ENCODE measurements at places on chromosomes 1 and 21. TPM values are rescaled to one million over a fixed set of nuclear protein-coding genes. Genes with fewer than 3 reads are reported as not detected.
A peak's percentile ranks its signal among the peaks of the same experiment; 100 is the strongest.

The HOOK1 gene
- total RNA-seq, result not detected

DNA sequence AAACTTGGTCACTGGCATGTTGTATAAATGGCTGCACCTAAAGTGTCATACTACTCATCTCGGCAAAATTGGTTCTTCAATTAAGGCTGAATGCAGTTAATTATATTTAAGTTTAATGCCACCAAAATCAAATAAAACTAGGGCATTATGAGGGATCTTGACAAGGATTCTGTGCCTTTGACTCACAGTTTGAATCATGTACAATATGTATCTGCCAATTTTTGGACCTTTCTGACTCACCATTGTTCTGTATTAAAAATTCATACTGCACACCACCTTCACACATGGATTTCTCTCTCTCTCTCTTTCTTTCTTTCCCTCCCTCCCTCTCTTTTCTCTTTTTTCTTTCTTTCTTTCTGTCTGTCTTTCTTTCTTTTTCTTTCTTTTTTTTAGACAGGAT, 14.1 kb upstream of the STXBP3 start:
- no peaks in the 10 kb centered on the region for H3K36me3 ChIP-seq
- DNase-seq, result no peak
- no peak overlapping the region for H3K27ac ChIP-seq
- no peaks in the 10 kb centered on the region for H3K4me1 ChIP-seq

DNA sequence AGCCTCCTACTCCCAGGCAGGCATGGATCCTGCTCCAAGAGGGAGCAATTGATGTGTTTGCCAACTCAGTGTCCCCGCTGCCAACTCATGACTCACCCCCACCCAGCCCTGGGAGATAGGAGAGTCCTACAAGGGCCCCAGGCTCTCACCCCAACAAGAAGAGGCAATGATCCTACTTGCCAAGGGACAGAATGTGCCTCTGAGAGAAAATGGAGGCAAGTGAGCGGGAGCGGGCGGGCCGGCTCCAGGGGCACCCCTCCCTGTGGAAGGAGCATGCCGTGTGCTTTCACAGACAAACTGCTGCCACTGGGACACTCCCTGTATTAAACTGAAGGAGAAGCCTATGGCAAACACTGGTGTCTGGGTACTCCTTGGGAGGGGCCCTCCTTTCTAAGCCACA, 16.7 kb downstream of the PKP1 start:
- H3K27ac ChIP-seq, result no peak overlapping the region
- H3K4me1 ChIP-seq, result no peaks in the 10 kb centered on the region
- H3K27me3 ChIP-seq, result peaks cover 4% of the 10 kb centered on the region
- no peak for DNase-seq

The IL22RA1 gene
- 0.36 TPM for total RNA-seq

DNA sequence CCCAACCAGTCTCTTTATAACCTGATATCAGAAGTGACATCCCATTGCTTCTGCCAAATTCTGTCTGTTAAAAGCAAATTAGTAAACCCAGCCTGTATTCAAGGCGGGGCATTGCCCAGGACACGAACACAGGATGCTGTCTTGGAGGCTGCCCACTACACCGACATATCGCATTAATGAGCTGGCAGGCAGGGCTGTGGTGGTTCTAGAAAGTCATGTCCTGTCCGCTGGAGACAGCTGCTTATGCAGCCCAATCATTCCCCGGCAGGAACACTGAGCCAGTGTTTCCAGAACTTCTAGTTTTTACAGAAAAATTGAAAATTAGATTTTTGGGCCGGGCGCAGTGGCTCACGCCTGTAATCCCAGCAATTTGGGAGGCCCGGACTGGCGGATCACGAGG, 19.3 kb downstream of the C1orf167 start:
- no peak for DNase-seq
- no peaks in the 10 kb centered on the region for H3K36me3 ChIP-seq
- H3K27ac ChIP-seq, result no peak overlapping the region
- peaks cover 9% of the 10 kb centered on the region for H3K4me1 ChIP-seq
- no peak overlapping the region for H3K4me3 ChIP-seq
- no peaks in the 10 kb centered on the region for H3K27me3 ChIP-seq

The HSD3B1 gene
- not detected for total RNA-seq

- DNase-seq, result no peak
- no peaks in the 10 kb centered on the region for H3K27me3 ChIP-seq
- H3K27ac ChIP-seq, result peak overlapping the region; percentile 29
- no peaks in the 10 kb centered on the region for H3K36me3 ChIP-seq
These were observed 48.7 kb downstream of the SPSB1 start for GRCh38 chr1:9341301-9341845.

- H3K4me1 ChIP-seq, result peaks cover 5% of the 10 kb centered on the region
- H3K27ac ChIP-seq, result no peak overlapping the region
- no peak for DNase-seq
- H3K27me3 ChIP-seq, result peaks cover 8% of the 10 kb centered on the region
These were observed 5.5 kb upstream of the CFAP410 start for GRCh38 chr21:44344541-44345183.
